ENCODE measurements at places on chromosomes 13 and 19.

- peak; percentile 57 for DNase-seq
Observed at GRCh38 chr19:56120371-56121179, 520 bp downstream of the ZNF787 start.

DNA sequence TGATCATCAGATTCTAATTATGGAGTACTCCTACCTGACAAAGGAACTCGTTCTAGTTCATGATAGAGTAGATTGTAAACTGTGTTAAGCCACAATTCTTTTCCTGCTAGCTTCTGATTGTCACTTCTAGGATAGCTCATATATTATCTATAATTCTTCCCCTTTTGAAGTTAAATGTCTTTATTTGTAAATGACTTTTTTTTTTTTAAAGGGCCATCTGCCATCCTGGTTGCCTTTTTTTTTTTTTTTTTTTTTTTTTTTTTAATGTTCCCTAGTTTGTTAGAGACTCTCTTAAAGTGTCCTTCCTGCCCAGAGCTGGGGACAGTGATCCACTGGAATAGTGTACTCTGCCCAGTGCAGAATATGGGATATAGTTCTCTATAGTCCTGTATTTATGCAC is 4.3 kb downstream of the CHAMP1 start:
- DNase-seq = no peak

DNA sequence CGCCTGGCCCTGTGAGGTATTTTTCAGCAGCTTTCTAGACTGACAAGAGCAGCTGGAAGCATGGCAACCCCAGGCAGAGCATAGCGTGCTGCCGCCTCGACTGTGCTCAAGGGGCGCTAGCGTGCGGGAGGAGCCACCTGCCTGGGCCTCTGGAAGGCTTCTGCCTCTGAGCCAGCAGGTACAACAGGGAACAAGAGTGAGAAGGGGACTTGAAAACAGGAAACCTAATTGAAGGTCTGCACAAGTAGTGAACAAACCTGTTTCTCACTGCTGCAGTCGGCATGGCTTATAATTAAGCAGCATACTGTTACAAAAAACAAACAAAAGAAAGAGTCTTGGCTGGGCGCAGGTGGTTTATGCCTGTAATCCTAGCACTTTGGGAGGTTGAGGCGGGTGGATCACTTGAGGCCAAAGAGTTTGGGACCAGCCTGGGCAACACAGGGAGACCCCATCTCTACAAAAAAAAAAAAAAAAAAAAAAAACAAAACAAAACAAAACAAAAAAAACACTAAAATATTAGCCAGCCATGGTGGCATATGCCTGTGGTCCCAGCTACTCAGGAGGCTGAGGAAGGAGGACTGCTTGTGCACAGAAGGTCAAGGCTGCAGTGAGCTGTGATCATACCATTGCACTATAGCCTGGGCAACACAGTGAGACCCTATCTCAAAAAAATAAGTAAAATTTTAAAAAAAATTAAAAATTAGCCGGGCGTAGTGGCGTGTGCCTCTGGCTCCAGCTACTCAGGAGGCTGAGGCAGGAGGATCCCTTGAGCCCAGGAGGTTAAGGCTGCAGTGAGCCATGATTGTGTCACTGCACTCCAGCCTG is 12.6 kb upstream of the GARRE1 start:
- DNase-seq = no peak

DNA sequence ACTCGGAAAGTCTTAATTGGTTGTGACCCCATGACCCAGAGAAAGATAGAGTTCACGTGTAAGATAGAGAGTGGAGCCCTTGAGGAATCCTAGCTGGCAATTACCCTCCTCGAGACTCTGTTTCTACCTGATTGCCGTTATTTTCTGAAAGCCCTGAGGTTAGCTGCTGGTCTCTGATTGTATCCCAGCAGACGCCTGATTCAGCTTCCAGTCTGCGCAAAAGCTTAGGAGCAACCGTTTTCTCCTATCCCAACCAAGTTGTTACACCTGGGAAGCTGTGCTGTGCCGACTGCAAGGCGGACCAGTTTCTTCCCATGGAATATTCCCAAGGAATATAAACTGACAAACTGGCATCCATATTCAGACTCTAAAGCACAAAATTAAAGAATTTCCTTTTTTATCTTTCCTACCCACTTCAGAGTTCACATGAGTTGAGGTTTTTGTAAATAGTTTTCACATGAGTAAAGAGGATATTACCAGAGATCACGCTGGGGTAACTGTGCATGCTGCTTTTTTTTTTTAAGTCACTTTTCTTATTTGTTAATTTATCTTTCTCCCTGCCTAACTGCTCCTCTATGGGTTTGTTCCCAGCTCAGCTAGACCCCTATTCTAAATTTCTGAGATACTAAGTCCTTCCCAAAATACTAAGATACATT is 1.5 kb upstream of the TRPC4 start:
- no peak for DNase-seq

DNA sequence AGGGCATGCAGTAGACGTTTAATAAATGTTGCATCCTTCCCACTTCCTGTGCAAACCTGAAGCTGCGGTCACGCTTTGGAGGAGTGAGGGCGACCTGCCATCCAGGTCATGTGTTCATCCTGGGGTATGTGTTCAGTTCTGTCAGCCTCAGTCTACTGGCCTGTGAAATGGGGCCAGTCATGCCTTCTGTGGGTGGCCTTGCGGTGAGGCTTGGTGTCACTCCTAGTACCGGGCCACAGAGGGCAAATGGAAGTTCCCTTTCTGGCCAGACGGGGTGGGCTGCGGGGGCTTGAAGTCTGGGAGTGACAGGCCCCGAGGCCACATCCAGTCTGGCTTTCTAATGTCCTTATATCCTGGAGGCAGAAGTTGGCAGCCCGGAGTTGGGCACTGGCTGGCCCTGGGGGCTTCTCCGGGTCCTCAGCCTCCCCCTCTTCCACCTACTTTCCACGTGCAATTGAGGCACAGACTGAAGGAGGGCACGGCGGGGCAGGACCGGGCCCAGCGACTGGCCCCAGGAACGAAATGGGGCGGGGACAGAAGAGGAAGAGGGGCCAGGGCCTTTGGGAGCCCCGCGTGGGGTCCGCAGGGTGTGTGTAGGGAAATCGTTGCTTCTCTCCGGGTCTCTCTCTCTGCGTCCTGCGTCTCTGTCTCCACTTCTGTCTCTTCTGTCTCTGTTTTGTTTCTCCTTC is 11.1 kb downstream of the PDE4A start:
- DNase-seq = no peak

DNA sequence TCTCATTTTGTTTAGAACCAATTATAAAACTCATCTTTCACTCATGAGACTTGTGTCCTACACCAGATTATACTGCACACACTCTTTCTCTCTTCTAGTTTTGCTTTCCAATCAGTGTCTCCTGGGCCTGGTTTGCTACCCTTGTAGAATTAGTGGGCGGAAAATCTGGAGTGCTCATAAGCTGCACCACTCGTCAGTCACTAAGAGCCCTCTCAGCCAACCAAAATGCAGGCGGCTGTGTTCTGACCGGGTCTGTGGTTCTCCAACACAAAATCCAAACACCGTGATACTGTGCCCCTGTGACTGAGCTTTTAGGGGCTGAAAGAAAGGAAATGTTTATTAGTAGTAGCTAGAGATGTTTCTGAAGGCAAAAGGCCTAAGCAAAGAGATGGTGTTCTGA is 83.7 kb upstream of the OBI1 start:
- DNase-seq = no peak

- no peak for DNase-seq
Observed at GRCh38 chr19:21910318-21910717, 74.3 kb upstream of the ZNF43 start.

GRCh38 chr19:51766461-51766860 is 5.5 kb downstream of the FPR2 start:
- DNase-seq = no peak

GRCh38 chr19:17755977-17756670 is 4.8 kb downstream of the FCHO1 start:
- no peak for DNase-seq

DNA sequence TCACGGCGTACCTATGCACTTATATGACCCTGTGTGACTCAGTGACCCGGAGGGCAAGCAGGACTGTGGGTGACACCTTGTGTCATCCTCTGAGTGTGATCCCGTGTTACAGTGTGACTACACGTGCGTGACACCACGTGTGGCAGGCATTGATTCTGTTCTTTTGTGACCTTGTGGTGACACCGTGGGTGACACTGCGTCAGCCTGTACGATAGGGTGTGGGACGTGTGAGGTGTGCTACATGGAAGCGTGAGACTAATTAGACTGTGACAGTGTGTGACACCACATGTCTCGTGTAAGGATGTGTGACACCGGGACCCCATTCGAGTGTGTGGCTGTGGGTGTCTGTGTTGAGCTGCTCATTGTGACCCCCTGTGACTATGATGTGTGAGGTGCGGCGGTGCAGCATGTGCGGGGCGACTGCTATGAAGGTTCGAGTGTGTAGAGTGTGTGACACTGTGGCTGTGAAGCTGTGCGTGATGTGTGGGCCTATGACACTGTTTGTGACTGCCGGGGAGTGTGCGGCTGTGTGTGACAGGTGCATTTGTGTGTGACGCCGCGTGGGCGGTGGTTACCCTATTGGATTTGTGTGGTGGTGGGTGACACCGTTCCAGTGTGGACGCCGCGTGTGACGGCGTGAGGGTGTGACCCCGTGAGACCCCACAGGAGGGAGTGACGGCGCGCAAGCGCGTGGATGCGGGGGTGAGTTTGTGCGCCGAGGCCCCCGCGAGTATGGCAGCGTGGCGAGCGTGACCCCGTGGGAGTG is 399 bp upstream of the SPTBN4 start:
- peak; percentile 35 for DNase-seq

GRCh38 chr13:113275387-113275786 is 21.7 kb upstream of the LAMP1 start:
- DNase-seq = no peak

- DNase-seq = no peak
Observed at GRCh38 chr13:63843766-63844699, 2428.4 kb upstream of the PCDH20 start.

DNA sequence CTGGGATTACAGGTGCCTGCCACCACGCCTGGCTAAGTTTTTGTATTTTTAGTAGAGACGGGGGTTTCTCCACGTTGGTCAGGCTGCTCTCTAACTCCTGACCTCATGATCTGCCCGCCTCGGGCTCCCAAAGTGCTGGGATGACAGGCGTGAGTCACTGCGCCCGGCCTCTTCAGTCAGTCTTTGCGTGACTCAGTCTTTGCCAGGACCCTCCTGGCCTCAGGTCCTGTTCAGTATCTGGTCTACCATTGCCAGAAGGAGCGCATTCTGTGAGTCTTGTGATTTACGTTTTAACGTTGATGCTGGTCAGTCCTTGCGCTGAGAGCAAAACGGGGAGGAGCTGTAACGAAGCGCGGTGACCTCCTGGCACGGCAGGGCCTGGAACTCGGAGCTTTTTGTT is 7.6 kb upstream of the HMG20B start:
- DNase-seq = no peak

GRCh38 chr13:42610649-42611048 is 36.7 kb downstream of the TNFSF11 start:
- no peak for DNase-seq

GRCh38 chr13:84445776-84446175 is 563.5 kb upstream of the SLITRK1 start:
- DNase-seq = no peak

Data from stimulated activated CD4-positive, alpha-beta T cell treated with anti-CD3 and anti-CD28 coated beads, TNF-alpha, amount 100 ng/mL, for 48 hours (primary cell).